Activated naive CD8-positive, alpha-beta T cell treated with anti-CD3 and anti-CD28 coated beads for 36 hours (primary cell): ENCODE measurements at places on chromosomes 5 and 9. TPM values are rescaled to one million over a fixed set of nuclear protein-coding genes. Genes with fewer than 3 reads are reported as not detected.
A peak's percentile ranks its signal among the peaks of the same experiment; 100 is the strongest.

The PTGS1 gene
- total RNA-seq, result 0.62 TPM

The SERF1B gene
- 11.4 TPM for total RNA-seq

DNA sequence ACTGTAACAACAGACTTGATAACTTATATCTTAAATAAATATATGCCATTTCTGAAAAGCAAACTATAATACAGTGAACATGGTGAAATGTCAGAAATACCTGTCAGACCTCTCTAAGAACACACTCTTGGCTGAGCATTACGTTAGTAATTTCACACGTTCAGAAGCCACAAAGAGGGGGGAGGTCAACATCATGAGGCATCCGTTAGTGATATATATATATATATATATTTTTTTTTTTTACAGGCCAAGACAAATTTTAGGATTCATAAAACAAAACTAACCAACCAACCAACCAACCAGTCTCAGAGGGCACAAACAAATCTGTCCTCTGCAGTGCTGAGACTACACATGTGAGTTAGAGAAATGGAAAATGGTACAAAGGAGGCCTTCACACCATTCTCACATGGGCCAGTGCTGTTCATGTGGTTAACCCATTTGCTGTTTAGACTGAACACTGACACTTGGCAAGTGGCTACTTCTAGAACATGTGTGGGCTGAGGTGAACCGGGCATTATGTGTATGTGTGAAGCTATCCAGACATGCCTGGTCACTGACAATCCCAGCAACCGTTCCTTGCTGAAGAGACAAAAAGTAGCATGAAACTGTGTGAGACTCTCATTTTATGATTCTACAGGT, 54.5 kb downstream of the ELL2 start:
- peaks cover 4% of the 10 kb centered on the region for H3K4me1 ChIP-seq
- DNase-seq, result no peak
- no peak overlapping the region for H3K4me3 ChIP-seq
- no peaks in the 10 kb centered on the region for H3K27me3 ChIP-seq
- H3K27ac ChIP-seq, result no peak overlapping the region
- H3K36me3 ChIP-seq, result peaks cover 28% of the 10 kb centered on the region

DNA sequence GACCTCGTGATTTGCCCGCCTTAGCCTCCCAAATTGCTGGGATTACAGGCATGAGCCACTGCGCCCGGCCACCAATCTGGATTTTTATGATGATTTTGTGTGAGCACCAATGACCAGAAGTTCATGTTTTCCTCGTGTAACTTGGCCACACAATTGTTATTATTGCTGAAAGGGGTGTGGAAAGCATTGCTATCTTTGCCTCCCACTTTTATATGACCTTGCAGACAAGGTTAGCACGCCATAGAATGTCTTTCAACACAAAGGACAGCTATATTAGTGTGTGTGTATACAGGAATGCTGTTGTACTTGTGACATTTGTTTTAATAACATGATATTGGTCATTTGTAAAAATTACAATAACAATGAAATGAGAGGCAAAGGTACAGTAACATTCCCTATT, 155.0 kb upstream of the ERCC6L2 start:
- H3K27ac ChIP-seq, result no peak overlapping the region
- no peak overlapping the region for H3K4me3 ChIP-seq
- DNase-seq, result no peak
- peaks cover 23% of the 10 kb centered on the region for H3K4me1 ChIP-seq
- peaks cover 8% of the 10 kb centered on the region for H3K27me3 ChIP-seq
- H3K36me3 ChIP-seq, result peaks cover 20% of the 10 kb centered on the region

DNA sequence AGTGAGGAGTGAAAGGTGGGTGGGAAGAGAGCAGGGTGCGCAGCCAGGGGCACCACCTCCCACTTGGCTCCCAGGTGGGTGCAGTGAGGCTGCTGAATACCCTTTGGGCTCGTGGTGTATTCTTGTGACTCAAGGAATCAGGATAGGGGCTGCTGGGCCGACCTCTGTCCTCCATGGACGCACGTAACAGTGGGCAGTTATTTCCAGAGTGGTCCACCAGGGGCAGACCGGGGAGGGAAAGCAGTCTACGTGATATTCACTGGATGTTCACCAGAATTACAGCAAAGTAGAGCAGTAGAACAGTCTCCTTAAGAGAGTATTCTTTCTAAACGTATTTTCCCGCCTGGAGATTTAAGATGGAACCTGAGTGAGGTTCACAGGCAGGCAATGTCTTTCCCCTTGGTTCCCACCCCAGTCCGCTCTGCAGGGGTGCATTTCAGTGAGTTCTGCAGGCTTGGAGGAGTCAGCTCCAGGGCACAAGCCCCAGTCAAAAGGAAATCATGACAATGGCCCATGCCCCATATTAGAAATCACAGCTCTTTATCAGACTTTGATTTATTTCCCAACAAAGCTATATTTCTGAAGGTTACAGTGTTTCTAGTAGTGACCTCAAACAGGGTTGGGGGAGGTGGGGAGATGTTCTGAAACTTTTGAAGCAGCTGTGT, 88.7 kb downstream of the SYK start:
- H3K4me3 ChIP-seq, result no peak overlapping the region
- no peaks in the 10 kb centered on the region for H3K36me3 ChIP-seq
- no peak for DNase-seq
- H3K27ac ChIP-seq, result no peak overlapping the region

DNA sequence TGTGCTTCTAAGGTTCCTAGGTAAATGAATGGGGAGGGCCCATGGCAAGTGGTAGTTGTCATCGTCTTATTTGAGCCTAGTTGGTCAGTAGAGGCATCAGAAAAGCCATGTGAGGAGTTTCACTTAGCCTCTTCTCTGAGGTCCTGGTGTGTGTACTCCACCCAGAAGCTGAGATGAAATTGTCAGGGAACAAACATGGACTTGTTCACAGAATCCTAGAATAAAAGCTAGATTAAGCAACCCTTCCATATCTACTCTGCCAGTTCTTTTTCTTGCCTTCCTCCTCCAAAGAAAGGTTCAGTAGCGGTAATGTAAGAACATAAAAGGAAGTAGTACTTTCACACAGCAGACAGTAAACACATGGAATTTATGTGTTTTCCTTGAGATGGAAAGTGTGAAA, 70.4 kb downstream of the ARHGAP26 start:
- no peak overlapping the region for H3K27ac ChIP-seq
- peaks cover 1% of the 10 kb centered on the region for H3K36me3 ChIP-seq
- H3K4me3 ChIP-seq, result no peak overlapping the region
- H3K4me1 ChIP-seq, result peaks cover 28% of the 10 kb centered on the region
- no peak for DNase-seq

The PCDHA11 gene
- not detected for total RNA-seq

GRCh38 chr5:178287091-178287790, 54.6 kb upstream of the PHYKPL start:
- H3K4me3 ChIP-seq, result no peak overlapping the region
- H3K36me3 ChIP-seq, result no peaks in the 10 kb centered on the region
- no peaks in the 10 kb centered on the region for H3K4me1 ChIP-seq
- no peaks in the 10 kb centered on the region for H3K27me3 ChIP-seq

DNA sequence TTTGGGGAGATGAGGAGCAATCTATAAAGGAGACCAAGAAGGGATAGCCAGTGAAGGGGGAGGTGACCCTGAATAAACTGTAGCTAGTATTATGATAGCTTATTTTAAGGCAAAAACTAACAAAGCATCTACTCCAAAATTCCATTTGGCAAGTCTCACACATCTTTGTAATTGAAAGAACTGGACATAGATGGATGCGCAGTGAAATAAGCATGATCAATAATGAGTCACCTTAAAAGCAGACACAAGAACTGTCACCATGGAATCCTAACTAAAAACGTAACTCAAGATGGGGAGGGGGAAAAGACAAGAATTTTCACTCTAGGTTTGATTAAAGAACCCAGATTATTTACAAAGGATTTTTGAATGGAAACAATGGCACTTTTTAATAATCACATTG, 164.5 kb downstream of the MED27 start:
- H3K4me1 ChIP-seq, result no peaks in the 10 kb centered on the region
- no peak overlapping the region for H3K4me3 ChIP-seq
- H3K27ac ChIP-seq, result no peak overlapping the region
- no peak for DNase-seq
- H3K36me3 ChIP-seq, result peaks cover 4% of the 10 kb centered on the region
- no peaks in the 10 kb centered on the region for H3K27me3 ChIP-seq

DNA sequence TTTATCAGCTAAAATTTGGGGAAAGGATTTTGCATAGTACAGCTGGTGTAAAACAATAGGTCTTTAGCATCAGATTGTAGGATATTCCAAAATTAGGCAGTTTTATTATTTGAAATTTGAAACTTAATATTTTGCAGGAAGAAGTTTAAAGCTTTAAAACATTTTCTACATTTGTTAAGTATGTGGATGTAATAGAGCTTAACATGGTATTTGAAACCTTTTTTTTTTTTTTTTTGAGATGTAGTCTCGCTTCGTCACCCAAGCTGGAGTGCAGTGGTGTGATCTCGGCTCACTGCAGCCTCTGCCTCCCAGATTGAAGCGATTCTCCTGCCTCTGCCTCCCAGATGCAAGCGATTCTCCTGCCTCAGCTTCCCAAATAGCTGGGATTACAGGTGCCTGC, 2.9 kb downstream of the DENND4C start:
- no peaks in the 10 kb centered on the region for H3K27me3 ChIP-seq
- no peak overlapping the region for H3K4me3 ChIP-seq
- H3K27ac ChIP-seq, result no peak overlapping the region
- peaks cover 31% of the 10 kb centered on the region for H3K4me1 ChIP-seq
- no peaks in the 10 kb centered on the region for H3K36me3 ChIP-seq
- DNase-seq, result no peak

- no peaks in the 10 kb centered on the region for H3K36me3 ChIP-seq
- peaks cover 9% of the 10 kb centered on the region for H3K4me1 ChIP-seq
- DNase-seq, result no peak
- no peak overlapping the region for H3K4me3 ChIP-seq
These were observed 111.5 kb downstream of the PAX5 start for GRCh38 chr9:36922548-36922947.

The ARL14EPL gene
- not detected for total RNA-seq

- no peak overlapping the region for H3K4me3 ChIP-seq
- H3K27ac ChIP-seq, result no peak overlapping the region
- DNase-seq, result no peak
- peaks cover 45% of the 10 kb centered on the region for H3K4me1 ChIP-seq
These were observed 4.0 kb upstream of the CSF2 start for GRCh38 chr5:132069561-132069960.

The DDX4 gene
- total RNA-seq, result not detected

DNA sequence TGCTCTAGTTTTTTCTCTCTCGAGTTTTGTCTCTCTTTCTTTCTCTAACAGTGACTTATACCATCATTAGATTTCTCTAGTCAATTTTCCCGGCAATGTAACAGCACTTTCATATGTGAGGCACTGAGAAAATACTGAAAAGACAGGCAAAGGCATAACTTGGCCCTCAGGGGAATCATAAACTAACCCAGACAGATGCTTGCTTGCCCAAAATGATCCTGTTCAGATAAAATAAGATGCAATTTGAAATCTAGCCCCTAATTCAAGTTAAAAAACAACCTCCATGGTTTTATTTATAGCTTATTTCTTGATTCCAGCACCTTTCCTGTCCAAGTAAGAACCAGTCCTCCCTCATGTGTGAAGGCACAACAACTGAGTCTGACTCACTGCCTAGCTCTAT, 294.6 kb downstream of the GAS1 start:
- no peaks in the 10 kb centered on the region for H3K36me3 ChIP-seq
- H3K27me3 ChIP-seq, result peaks cover 3% of the 10 kb centered on the region
- no peaks in the 10 kb centered on the region for H3K4me1 ChIP-seq
- no peak for DNase-seq
- no peak overlapping the region for H3K27ac ChIP-seq
- no peak overlapping the region for H3K4me3 ChIP-seq

GRCh38 chr9:124473310-124473709, 23.1 kb downstream of the ADGRD2 start:
- H3K36me3 ChIP-seq, result no peaks in the 10 kb centered on the region
- DNase-seq, result no peak
- H3K4me1 ChIP-seq, result no peaks in the 10 kb centered on the region
- peaks cover 11% of the 10 kb centered on the region for H3K27me3 ChIP-seq
- no peak overlapping the region for H3K27ac ChIP-seq
- no peak overlapping the region for H3K4me3 ChIP-seq

DNA sequence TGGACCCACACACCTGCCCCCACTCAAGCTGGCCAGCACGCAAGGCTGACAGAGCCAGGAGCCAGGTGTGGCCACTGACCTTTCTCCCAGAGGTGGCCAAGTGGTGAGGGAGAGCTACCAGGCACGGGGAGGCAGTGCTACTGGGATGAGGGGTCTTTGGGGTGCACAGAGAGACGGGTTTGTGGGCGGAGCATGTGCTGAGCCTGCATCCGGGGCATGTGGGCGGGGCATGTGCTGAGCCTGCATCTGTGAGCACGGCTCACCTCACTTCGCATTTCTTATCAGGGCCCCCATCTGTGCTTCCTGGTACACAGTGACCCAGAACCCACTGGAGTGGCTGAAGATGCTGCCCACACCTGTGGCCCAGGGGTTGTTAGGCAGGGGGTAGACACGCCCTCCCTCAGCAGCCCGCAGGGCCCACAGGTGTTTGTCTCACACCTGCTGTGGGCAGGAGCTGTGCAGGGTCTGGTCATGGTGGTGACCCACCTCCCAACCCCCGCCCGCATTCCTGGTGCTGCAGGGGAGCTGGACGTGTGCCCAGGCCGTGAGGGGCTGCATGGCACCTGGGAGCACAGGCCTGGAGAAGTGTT, 21.5 kb downstream of the CCDC187 start:
- no peak overlapping the region for H3K4me3 ChIP-seq
- peaks cover 6% of the 10 kb centered on the region for H3K27me3 ChIP-seq
- no peak overlapping the region for H3K27ac ChIP-seq

The CTXN3 gene
- total RNA-seq, result not detected

DNA sequence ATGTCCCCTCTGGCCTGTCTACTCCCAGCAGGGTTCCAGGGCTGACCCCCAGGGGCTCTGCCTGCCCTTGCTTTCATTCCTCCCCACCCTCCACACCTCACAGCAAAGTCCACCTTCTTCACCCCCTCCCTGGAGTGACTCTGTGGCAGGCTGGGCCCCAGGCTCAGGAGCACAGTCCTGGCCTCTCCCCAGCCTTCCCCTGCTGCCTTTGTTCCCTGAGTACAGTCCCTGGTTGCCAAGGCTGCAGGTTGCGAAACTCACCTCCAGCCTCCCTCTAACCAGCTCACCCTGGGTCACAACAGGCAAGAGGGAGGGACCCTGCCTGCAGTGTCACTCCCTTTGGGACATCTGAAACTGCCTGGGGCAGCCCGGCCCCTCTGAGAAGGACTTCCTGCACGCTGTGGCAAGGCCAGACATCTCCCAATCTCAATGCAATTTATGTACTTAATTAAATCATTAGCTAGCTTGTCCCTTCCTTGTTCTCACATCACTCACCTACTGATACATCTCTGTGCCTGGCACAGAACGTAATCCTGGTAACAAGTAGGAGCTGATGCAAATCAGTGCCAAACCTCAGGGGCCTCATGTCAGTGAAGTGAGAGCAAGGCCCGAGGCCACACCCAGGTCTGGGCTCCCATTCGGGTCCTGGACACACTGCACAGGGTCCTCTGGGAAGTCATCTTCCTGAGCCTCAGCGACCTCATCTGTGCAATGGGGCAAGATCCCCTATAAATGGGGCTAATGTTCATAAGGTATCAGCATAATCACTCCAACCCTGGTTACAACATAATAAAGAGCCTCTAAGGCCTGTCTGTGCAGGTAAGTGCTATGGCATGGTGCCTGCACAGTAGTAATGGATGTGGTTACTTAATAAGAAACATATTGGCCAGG, 27.3 kb upstream of the TRIM14 start:
- no peaks in the 10 kb centered on the region for H3K4me1 ChIP-seq
- no peaks in the 10 kb centered on the region for H3K27me3 ChIP-seq
- H3K36me3 ChIP-seq, result no peaks in the 10 kb centered on the region
- no peak overlapping the region for H3K4me3 ChIP-seq
- H3K27ac ChIP-seq, result no peak overlapping the region
- no peak for DNase-seq

- DNase-seq, result no peak
- peak overlapping the region; percentile 72 for H3K4me3 ChIP-seq
- H3K36me3 ChIP-seq, result peaks cover 14% of the 10 kb centered on the region
- H3K4me1 ChIP-seq, result peaks cover 42% of the 10 kb centered on the region
These were observed 122.7 kb downstream of the ST8SIA4 start for GRCh38 chr5:100780376-100780870.

The HRH2 gene
- 40.2 TPM for total RNA-seq

The PDE8B gene
- total RNA-seq, result 0.16 TPM
